HepG2 (cell line): ENCODE measurements at places on chromosomes 12 and 14. TPM values are rescaled to one million over a fixed set of nuclear protein-coding genes. Genes with fewer than 3 reads are reported as not detected.
A peak's percentile ranks its signal among the peaks of the same experiment; 100 is the strongest.

The GUCY2C gene
- not detected in 2 replicates for total RNA-seq

- no peak for DNase-seq
These were observed 411.1 kb downstream of the APAF1 start for GRCh38 chr12:99056186-99056585.

The TEX52 gene
- total RNA-seq = 0.17 TPM in 1 of 2 replicates, not detected in the other

GRCh38 chr12:110180591-110181005, 56.4 kb downstream of the IFT81 start:
- DNase-seq = no peak

The COCH gene
- total RNA-seq = 46.1 and 79.3 TPM in 2 replicates

DNA sequence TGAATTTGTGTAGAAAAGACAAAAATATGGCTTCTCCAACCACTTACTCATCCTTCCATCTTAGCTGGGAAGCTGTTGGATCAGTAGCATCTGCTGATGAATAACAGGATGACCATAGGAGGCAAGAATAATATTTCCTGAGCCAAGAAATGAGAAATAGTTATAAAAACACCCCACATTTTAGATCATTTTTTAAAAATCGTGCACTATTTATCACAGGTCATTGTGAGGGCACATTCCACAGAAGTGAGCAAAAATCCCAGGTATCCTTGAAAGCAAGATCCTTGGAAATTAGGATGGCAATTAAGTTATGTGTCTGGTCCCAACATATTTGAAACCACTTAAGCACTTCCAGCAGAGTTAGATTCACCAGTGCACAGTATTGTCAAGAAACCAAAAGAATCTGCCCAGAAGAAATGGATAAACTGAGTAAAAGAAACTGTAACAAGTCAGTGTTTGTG, 8.4 kb downstream of the FAR2 start:
- no peak for DNase-seq

The PCED1B gene
- total RNA-seq = 0.10 and 0.11 TPM in 2 replicates

DNA sequence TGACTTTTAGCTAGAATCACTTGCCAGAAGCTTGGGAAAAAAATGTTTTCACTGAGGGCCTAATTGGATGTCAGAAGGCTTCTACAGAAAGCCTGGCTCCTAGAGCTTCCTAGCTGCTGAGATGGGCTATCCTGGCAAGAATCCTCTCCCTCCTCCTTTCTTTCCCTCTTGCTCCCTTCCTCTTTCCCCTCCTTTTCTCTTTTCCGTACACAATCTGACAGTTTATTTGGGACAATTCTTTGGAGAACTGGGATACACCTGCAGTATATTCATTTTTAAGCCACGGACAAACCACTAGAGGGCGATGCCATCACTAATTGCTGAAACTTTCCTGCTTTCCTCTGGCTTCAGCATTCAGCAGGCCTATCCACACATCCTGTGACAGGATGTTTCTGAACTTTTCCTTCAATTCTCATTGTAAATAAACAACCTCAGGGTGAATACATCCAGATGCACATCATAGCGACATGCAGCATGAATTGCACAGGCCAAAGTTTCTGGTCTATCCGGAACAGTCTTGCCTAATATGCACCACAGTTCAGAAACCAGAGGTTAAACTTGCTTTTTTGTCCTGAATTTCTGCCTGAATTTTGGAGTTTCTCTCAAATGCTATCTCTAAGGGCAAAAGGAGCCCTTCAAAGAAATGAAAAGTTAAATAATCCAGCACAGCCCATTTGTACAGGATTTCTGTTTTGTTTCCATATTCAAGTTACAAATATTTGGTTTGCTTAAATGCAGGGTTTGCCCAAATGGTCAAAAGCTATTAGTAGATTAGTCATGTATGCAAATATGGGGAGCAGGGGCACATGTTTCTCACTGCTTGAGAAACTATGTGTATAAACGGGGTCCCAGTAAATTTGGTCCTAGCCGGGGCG, 142.8 kb downstream of the PAWR start:
- DNase-seq = peak; percentile 91

GRCh38 chr14:51516706-51517395, 134.9 kb upstream of the FRMD6 start:
- no peak for DNase-seq

The LTBR gene
- total RNA-seq = 12.1 and 34.8 TPM in 2 replicates

- no peak for DNase-seq
These were observed 101.1 kb downstream of the B4GALNT3 start for GRCh38 chr12:560691-561390.

The TMEM132D gene
- total RNA-seq = not detected in 2 replicates

GRCh38 chr14:104729835-104730181, 5.8 kb downstream of the ADSS1 start:
- DNase-seq = no peak
